ENCODE measurements at places on chromosomes 12 and 14. TPM values are rescaled to one million over a fixed set of nuclear protein-coding genes. Genes with fewer than 3 reads are reported as not detected.

- DNase-seq = no peak
Measured at GRCh38 chr12:90770861-90771260, 184.1 kb downstream of the CCER1 start.

GRCh38 chr14:79599239-79599638, 612.1 kb downstream of the DIO2 start:
- no peak for DNase-seq

GRCh38 chr12:128790221-128790620, 33.5 kb downstream of the SLC15A4 start:
- DNase-seq = peak; percentile 50

DNA sequence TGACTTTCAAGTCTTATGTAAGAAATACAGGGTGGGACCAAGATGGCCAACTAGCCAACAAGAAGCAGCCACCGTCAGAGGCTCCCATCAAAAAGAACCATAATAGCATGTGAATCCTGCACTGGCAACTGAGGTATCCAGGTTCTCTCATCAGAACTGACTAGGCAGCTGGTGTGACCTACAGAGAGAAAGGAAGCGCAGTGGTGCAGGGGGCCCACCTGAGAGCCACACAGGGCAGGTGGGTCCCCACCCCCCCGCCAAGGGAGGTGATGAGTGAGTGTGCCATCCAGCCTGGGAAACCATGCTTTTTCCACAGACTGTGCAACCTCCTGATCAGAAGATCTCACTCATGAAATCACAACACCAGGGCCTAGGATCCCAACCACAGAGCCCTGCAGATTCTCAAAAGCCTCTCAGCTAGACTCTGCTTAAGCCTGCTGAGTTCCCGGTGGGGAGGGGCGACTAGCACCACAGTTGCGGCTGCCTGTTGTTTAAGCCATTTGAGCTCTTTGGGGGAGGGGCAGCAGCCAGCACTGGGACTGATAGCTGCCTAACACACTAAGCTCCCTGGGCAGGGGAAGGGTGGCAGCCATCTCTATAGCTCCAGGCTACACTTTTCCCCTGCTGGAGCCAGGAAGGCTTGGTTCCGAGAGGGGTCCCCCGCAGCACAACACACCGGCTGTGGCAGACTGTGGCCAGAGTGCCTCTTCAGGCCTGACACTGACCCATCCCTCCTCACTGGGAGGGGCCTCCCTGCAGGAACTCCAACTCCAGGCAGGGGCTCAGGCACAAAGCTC, 75.3 kb downstream of the GARIN6 start:
- peak; percentile 56 for DNase-seq

DNA sequence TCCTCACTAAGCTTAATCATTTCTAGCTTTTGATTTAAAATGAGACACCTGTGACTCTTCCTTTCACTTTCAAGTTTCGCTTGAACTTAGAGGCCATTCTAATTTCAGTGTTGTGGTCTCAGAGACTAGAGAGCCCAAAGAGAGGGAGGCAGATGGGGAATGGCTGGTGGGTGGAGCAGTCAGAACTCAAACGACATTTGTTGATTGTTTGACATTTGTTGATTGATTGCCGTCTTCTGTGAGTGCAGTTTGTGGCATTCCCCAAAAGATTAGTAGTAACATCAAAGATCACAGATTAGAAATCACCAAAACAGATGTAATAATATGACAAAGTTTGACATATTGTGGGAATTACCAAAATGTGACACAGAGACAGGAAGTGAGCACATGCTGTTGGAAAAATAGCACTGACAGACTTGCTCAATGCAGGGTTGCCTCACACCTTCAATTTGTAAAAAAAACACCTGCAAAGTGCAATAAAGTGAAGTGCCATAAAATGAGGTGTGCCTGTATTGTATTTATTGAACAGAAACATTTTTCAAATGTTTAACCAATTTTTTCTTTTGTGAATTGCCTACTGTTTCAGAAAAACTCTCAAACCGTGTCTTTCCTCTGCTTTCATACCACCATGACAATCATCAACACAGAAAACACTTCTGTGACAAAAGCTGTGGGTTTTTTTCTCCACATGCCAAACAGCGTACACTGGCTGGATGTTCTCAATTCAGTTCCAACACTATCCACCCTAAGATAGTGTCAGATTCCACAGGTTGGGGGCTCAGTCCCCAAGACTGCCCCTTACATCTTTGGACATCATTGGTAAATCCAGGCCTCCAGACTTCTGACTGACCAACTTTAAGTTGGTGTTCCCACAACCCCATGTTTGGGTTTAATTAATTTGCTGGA, 376.3 kb upstream of the RGS6 start:
- no peak for DNase-seq

- DNase-seq = no peak
Measured at GRCh38 chr14:96737881-96738280, 59.3 kb upstream of the VRK1 start.

- no peak for DNase-seq
Measured at GRCh38 chr12:127980585-127980984, 286.4 kb upstream of the TMEM132C start.

- no peak for DNase-seq
Measured at GRCh38 chr12:4312251-4312650, 8.8 kb upstream of the TIGAR start.

DNA sequence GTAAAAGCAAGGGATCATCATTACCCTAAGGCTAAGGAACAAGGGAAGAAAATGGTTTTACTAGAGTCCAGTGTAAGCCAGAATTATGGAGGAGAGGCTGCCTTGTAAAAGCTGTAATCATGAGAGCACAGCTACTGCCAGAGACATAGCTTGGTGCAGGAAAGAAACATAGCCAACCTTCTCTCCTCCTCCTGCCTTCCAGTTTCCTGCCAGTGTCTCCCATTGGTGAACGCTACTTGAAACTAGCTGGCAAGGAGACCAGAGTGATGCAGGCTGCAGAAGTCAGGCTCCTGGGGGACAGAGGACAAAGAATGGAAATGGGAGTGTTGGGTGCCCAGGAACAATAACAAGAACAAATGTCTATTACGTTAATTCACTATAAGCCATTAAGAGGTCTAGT, 158.5 kb downstream of the NELL2 start:
- no peak for DNase-seq

DNA sequence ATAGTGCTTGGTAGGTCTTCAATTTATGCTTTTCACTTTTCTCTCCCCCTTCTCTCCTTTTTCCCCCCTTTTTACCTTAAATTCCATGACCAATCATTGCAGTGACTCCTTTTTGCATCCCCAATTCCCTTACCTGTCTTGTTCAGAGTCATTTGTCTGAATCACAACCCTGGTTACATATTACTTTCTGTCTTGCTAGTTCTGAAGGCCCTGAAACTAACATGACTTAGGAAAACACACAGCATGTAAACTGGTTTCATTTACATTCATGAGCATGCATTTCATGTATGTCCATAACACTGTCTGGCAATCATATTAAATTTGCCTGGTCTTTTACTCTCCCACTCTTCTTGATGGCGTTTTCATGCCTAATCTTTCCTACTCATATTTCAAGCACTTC, 20.3 kb upstream of the FOXG1 start:
- DNase-seq = no peak

DNA sequence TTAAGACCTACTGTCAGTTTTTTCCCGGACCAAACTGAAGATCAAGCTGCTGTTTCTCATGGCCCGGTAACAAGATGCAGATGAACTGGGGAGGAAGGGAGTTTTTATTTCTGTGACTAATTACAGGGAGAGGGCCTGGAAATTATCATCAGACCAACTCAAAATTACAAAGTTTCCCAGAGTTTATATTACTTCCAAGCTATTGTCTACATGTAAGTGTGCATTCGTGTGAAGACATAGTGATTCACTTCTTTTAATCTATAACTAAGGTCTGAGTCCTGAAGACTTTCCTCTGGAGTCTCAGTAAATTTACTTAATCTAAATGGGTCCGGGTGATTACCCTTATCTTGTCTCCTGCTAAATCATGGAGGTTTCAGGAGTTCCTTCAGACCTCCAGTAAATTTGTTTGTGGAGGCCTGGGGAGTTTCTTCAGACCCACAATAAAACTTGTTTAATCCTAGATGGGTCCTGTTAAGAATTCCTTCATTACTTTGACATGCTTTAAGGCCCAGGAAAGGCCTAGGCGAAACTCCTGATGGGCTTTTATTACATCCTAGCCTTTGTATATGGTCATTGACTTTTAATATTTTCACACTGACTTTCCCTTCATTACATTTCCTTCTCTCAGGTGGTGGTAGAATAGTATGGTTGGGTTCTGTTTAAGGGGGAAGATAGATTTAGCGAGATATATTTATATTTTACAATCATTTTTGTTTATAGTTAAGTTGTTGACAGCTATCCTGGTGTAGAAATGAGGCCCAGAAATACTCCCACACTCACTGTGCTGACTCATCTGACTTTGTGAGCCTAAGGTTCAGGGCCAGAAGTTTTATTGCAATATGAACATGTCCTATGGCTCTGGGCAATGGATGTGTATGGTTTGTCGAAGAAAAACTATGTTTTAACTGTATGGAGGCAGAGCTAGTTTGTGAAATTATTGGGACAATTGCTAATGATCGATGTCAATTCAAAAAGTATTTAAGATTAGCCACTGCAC, 627.0 kb upstream of the FBXO33 start:
- DNase-seq = no peak

- no peak for DNase-seq
Measured at GRCh38 chr12:118206107-118206412, 70.1 kb downstream of the PEBP1 start.

Gene FGD4
- total RNA-seq = 11.3 TPM

Gene FLVCR2
- total RNA-seq = 2.8 TPM

Gene NTS
- total RNA-seq = not detected

Gene SYNDIG1L
- total RNA-seq = not detected

Gene RIMKLB
- 52.3 TPM for total RNA-seq

Data from sigmoid colon (tissue), 7 donors.